K562 (cell line): ENCODE measurements at places on chromosomes 13 and 19.

DNA sequence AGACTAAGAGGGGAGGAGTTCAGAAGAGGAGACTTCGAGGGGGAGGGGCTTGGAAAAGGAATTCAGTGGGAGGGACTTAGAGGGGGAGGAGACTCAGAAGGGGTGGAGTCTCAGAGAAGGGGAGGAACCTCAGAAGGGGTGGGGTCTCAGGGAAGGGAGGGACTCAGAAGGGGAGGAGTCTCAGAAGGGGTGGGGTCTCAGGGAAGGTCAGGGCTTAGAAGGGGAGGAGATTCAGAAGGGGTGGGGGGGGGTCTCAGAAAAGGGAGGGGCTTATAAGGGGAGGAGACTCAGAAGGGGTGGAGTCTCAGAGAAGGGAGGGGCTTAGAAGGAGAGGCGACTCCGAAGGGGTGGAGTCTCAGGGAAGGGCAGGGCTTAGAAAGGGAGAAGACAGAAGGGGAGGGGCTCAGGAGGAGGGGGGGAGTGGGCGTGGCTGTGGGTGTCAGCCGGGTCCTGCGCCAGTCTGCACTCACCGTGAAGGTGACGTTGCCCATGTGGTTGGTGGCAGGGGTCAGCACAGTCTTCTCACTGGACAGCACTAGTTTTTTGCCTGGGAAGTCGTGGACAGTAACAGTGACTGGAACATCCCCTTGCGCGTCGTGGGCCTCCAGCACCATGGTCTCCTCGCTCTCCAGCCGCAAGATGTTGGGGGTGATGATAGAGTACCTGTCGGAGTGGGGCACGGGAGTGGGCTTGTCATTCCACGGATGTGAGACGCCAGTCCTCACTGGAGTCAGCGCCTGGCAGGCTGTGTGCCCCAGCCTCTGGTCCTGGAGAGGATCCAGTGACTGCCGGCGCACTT is 1.5 kb downstream of the C3 start:
- peak; percentile 99 for DNase-seq

GRCh38 chr13:78317030-78317429 is 286.3 kb downstream of the POU4F1 start:
- DNase-seq = no peak

- DNase-seq = peak; percentile 48
Observed at GRCh38 chr13:36848199-36848982, 29.4 kb downstream of the RFXAP start.

DNA sequence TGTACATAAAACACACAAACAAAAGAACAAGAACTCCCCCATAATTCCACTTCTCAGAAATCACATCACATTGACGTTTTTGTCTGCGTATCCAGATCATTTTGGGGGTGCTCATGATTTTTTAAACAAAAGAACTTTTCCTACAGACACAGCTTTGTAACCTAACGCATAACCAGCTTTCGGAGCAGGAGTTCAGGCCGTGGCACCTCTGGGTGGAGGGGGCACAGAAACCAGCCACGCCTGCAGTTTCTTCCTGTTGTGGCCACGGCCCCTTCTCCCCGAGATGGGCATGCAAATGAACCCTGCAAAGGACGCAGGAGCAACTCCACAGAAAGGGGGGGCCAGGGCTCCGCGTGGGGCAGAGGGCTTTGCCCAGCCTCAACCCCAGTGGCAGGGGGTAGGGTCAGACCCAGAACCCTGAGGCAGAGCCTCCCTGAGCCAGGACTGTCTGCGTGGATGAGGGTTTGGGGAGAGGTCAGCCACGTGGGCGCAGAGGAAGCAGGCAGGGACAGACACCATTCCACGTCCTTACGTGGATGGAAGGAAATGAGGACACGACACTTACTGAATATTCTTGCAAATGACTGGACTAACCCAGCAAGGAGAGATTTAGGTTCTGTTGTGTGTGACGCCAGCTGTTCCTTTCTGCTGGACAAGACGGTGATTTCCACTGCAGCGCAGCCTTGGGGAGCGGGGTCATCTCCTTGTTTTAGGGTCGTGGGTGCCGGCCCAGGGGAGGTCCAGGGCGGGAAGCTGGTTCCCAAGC is 64.4 kb downstream of the RASA3 start:
- DNase-seq = no peak

DNA sequence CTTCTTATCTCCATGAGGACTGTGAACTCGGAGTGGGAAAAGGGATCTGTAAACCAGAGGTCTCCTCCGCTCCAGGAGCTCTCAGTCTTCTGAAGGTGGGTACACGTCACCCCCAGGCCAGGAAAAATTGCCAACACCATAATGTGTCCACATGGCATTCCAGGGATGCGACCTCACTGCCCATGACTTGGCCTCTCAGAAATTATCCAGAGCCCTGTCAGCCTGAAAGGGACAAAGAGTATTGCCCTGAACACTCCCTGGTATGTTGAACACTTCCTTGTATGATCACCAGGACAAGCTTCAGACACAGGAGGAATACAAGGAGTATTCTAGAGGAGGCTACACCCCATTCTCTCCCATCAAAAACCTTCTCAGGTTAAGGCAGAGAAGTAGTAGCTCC is 81.0 kb upstream of the SLC7A1 start:
- no peak for DNase-seq

DNA sequence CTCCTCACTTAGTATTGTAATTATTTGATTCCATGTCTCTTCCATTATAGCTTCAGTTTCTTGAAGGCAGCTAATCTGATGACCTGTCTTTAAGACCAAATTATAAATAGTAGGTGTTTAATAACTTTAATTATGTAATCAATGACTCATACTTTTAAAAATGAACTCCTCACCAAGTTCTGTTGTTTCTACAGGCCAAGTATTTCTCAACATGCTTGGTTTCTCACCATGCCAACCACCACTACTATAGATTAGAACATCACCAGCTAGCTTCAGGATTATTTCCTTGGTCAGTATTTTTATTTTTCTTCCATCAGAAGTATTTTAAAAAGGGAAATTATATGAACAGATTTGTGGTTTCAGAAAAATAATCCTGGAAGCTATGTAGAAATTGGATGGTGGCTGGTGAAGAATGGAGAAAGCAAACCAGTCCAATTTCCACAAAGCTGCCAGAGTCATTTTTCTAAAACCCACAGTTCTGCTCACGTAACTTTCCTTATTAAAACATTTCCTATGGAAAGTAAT is 237.7 kb upstream of the DACH1 start:
- DNase-seq = no peak

DNA sequence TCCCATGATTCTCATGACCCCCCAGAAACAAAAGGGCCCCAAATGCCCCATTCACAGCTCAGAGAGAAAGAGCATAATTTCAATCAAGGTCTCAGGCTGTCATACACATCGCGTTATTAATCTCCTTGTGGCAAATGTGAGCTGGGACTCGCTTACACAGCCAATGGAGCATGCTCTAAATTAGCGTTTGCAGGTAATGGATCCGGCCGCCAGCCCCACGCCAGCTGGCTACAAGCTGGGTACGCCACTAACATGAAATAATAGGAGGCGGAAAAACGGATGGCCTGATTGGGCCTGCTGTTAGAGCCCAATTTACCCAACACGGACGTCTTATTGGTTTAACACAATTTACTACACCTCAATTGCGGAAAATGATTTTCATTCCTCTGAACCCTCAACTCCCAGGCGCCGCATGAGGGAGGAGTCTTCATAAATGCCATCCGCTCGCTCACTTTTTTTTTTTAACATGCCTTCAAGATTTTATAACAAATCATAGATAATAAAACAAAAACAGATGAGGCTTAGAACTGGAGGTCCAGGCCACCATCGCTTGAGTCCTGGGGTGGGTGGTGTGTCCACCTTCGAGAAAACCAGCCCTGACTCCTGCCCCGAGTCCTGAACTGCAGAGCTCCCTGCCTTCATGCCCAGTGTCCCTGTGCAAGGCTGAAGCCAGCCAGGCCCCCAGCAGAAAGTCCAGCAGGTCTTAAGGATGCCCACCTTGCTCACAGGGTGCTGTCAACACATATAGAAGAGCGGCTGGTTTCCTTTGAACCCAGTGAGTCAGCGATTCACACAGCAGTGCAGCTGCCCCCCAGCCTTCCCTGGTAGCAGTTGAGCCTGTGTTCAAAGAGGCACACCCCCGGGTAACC is 62.1 kb downstream of the PEPD start:
- no peak for DNase-seq

GRCh38 chr19:18117692-18118378 is 20.3 kb downstream of the MAST3 start:
- peak; percentile 98 for DNase-seq

- no peak for DNase-seq
Observed at GRCh38 chr13:58587183-58587582, 955.6 kb downstream of the PCDH17 start.

GRCh38 chr19:2694196-2694595 is 8.3 kb downstream of the GNG7 start:
- no peak for DNase-seq

DNA sequence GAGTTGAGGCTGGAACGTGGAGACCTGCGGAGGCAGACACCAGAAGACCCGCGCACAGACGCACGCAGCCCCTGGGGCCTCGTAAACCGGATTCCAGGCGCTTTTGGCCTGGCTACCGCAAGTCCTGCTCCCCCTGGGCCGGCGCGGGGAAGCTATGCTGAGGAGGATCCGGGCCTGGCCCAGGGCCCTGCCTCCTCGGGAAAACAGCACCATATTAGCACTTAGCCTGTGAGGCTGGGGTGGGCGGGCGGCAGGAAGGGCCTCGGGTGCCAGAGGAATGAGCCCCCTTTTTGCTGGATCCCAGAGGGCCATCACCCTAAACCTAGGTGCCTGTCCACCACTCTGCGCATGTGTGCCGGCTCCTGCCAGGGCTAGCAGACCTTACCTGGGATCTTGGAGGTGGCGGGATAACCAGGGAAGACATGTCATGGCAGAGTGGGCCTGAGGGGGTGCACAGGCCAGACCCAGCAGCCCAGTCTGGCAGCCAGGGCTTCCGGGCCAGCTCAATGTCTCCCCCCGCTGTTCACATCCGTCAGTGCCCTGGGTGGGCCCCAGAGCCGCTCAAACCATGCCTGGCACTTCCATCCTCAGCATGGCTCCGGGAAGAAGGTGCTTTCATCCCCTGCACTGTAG is 7.3 kb downstream of the ELOF1 start:
- peak; percentile 54 for DNase-seq

DNA sequence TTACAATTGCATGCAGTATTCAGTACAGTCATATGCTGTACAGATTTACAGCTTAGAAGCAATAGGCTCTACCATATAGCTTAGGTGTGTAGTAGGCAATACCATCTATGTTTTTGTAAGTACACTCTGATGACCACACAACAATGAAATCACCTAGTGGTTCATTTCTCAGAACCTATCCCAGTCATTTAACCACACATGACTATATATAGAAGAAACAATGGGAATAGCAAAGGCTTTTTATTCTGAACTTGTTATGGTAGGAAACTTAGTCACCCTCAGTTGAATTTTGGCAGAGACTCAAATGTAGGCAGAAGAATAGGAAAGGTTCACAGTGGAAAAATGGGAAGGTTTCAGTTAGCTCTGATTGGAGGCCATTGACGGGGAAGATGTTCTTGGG is 1075.1 kb upstream of the MIR17HG start:
- no peak for DNase-seq

- DNase-seq = no peak
Observed at GRCh38 chr19:1411255-1412191, 4.1 kb downstream of the DAZAP1 start.

GRCh38 chr19:1445932-1446712 is 3.8 kb upstream of the APC2 start:
- DNase-seq = peak; percentile 94

DNA sequence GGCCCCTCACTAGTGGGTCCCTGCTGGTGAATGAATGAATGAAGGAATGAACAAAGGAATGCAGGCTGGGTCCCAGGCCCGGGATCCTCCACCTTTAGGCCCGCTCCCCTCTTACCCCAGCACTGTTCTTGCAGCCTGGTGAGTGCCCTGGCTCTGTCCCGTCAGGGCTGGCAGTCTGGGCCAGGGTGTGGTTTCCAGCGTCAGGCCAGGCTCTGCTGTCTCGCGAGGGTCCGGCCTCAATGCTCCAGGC is 317 bp downstream of the LYL1 start:
- DNase-seq = no peak

DNA sequence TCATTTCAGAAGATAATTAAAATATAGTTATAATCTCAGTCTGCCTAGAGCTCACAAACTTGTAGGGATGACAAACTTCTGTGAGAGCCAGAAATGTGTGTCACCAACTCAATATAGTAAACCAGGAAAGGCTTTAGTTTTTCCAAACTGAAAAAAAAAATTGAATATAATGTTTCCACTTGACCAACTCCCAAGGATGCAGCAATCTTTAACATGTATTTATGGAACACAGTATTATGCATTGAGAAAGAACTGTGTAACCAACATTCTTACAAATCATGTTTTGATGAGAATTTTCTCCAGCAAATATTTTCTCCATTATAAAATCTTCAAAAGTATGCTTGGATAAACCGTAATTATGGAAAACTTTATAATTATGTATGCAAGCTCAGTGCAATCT is 50.1 kb upstream of the KLF12 start:
- DNase-seq = no peak

GRCh38 chr13:107866032-107866940 is 349.1 kb downstream of the LIG4 start:
- DNase-seq = peak; percentile 65

DNA sequence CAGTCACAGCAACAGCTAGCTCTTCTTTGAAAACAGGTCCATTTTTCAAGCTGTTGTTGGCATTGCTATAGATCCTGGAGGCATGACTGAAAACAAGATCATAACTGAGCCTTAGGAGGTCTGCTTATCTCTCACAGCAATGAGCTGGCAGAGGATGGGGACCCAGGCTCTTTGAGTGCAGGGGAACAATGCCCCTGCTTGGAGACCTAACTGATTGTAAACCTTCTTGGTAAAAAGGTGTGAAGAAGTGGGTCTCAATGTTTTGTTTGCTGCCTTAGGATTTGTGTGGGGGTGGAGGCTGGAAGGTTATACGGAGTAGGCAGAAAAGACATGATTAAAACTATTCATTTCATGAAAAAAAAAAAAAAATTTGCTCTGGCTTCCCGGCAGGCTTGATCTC is 94.6 kb downstream of the EFNB2 start:
- no peak for DNase-seq

GRCh38 chr13:28340272-28340793 is 154.6 kb downstream of the FLT1 start:
- DNase-seq = no peak

DNA sequence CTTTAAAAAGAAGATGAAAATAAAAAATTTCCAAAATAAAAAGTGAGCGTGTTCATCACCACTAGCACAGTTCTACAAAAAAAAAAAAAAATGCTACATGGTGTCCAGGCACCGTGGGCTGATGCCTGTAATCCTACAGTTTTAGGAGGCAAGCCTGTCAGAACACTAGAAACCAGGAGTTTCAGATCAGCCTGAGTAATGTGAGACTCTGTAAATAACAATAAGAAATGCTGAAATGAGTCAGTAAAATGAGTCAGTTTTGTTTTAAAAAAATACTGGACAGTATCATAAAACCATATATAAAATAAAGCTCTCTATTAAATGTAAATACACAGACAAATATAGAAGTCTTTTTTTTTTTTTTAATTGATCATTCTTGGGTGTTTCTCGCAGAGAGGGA is 30.0 kb downstream of the ZNF91 start:
- DNase-seq = no peak

- no peak for DNase-seq
Observed at GRCh38 chr13:58953638-58954037, 1210.1 kb downstream of the DIAPH3 start.
